NCI-H2171 treated with DMSO at 0.1 percent for 48 hours (cell line): ENCODE measurements at places on chromosomes 7 and 10.

DNA sequence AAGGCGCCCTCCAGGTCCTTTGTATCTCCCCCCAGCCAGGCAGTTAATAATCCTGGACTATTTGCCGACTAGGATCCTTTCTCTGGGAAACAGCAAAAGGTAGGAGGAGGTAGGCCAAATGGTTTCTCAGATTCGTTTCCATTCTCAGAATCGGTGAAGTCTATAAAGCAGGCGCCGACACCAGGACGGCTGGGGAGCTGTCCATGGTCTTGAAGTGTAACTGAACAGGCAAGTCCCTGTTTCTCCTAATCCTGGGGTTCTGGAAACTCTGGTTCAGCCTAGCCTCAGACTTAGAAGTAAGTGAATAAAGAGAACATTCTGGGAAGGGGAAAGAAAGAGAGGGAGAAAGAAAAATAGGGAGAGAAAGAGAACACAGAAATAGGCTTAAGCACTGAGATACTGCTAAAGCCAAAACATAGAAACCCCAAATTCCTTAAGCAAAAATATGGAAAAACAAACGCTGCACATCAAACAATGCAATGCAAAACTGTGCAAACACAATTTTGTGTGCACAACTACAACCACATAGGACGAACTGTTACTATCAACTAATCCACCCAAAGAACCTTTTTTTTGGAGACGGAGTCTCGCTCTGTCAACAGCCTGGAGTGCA is 11.1 kb upstream of the INA start:
- DNase-seq = no peak

GRCh38 chr10:96591946-96592345 is 5.1 kb upstream of the TM9SF3 start:
- DNase-seq = no peak

DNA sequence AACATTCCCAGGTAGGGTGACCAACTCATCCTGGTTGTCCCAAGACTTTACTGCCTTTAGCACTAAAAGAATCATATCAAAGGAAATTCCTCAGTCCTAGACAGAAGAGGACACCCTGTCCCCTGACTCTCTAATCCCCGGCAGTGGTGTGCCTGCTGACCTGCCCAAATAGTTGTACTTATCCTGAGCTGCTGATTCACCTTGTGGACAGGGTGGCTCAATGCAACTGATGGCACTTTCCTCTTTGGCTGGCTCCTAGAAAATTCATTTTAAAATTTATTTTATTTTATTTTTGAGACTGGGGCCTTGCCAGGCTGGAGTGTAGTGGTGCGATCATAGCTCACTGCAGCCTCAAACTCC is 111.7 kb downstream of the JCAD start:
- DNase-seq = no peak

DNA sequence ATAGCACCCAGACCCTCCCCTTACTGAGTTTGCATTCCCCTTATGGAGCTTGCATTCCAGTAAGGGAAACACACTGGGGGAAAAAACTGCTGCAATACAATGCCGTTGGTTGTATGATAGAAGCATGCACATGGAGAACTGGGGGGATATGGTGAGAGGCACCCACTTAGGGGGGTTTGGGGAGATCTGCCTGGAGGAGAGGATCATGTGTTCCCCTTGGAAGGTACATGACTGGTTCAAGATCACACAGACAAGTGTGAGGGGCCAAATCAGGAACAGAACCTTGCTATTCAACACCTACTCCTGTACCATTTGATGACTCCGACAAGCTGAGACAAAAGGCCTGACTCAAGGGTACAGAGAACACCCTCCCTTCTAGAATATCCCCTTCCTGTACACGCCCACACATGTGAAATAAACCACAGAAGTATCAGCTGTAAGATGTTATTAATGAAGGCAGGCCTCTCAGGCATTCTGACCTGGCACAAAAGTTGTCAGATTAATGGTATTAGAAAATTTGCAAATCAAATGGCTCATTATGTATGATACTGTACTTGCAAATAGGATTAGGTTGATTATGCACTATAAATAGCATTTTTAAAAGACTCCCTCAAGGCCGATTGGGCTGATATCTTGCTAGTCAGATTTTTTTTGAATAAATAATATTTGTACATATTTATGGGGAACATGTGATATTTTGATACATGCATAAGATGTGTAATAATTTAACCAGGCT is 122.2 kb downstream of the NPY start:
- no peak for DNase-seq

DNA sequence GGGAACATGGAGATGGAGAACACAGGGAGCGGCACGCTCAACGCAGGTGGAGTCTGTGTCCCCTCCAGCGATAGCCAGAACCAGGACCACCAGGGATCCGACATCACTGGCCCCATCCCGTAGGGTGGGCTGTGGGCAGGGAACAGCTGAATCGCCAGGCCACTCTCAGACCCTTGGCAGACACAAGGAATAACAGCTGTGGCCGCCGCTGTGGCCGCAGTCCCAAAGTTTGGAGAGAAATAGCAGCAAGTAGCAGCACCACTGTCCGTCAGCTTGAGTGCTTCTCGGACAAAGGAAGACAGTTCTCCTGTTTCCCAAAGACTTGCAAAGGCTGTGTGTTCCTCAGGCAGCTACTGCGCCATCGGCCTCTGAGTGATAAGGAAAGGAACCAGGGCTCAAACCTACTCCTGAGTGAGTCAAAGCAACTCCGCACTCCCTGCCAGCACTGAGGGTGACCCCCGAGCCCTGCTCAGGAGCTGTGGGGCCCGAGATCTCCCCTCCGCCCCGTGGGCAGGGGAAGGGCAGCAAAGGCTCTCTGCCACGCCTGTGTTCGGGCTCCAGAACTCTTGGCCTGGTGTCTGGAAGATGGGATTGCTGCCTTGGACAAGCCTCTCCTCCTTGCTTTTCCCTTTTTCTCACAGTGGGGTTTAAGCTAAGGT is 82.3 kb upstream of the FAM20C start:
- DNase-seq = no peak
